ENCODE measurements at places on chromosomes 12 and 14. TPM values are rescaled to one million over a fixed set of nuclear protein-coding genes. Genes with fewer than 3 reads are reported as not detected.
A peak's percentile ranks its signal among the peaks of the same experiment; 100 is the strongest.

- DNase-seq = no peak
Observed at GRCh38 chr12:5480938-5481303, 49.0 kb downstream of the NTF3 start.

- DNase-seq = peak; percentile 64
Observed at GRCh38 chr14:67487937-67488893, at the start of gene TMEM229B. TSS of gene TMEM229B (minus strand) at chr14:67488721. CDS start at chr14:67473923, 14,798 bp downstream.

The CD4 gene
- total RNA-seq = 80.3 TPM

The GALNT4 gene
- total RNA-seq = 9.6 TPM

- DNase-seq = no peak
Observed at GRCh38 chr12:120992989-120993388, 14.6 kb downstream of the HNF1A start.

The FAM181A gene
- 6.4 TPM for total RNA-seq

The KRT78 gene
- not detected for total RNA-seq

DNA sequence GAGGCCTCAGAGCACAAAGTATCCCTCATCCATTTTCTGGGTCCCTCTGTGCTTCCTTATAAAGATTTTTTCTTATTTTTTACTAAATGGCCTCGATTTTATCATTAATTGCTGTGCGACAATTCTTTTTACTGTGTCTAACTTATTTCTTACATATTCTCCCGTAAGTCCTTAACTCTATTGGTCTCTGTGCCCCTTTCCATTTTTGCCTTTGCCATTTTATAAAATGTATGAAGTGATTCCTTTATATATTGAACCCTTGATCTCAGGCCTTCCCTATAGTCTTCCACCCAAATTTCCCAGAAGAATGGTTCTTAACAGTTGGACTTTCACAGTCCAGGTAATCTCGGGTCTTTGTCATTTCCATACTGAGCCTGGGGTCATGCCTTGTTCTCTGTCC is 55.0 kb upstream of the ESRRB start:
- DNase-seq = no peak

DNA sequence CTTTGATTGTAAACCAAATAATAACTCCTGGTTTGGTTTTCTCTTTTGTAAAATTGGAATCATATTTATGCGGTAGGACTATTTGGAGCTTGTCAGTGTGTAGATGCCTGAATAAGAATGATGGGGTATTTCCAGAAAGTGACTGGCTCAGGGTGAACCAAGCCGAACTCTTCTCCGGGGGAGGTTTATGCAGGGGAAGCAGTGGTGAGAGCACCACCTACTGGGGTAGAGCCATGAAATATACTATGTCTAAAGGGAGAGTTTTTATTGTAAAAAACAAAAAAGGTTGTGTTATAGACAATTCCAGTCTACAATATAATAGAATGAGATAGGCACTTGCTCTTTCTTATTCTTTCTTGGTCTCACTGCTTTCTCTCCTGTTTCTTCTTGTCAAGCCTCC is 222.9 kb upstream of the SLC16A7 start:
- DNase-seq = no peak

DNA sequence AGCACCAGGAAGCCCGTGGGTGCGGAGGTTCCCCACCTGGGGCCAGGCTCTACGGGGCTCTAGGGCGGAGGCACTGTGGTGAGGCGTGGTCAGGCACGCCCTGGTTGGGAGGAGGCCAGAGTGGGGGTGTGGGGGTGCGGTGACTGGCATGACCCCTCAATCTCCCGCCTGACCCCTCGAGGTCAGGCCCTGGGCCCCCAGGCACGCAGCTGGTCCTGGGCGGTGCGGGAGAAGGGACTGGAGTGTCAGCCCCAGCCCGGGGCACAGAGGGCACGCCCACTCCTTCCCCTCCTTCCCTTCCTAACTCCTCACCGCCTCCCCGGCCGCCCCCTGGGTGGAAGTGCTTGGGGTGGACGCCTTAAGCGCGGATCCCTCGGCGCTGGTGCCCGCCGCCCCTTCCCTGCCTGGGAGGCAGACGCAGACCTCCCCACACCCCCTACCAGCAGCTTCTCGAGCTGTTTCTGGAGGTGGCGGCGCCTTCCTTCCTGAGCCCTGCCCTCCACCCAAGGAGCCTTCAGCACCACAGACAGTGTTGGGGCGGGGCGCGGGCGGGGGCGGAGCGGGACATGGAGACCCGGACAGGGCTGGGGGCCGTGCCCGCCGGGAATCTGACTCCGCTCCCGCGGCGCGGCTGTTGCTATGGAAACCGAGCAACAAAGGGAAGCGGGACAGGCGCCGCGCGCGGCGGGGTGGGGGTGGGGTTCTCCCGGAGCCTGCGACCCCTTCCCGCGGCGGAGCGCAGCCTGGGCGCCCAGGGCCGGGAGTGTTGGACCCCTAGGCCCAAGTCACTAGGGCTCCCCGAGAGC is 741 bp upstream of the CRIP2 start:
- peak; percentile 94 for DNase-seq

The GAS2L3 gene
- 19.4 TPM for total RNA-seq

GRCh38 chr12:12387501-12387900 is 30.6 kb downstream of the BORCS5 start:
- no peak for DNase-seq

The GALNT6 gene
- total RNA-seq = 24.0 TPM

- no peak for DNase-seq
Observed at GRCh38 chr12:120865098-120865497, 39.1 kb downstream of the SPPL3 start.

The ADAM21 gene
- 0.24 TPM for total RNA-seq

GRCh38 chr14:52110441-52111086 is 41.7 kb upstream of the NID2 start:
- no peak for DNase-seq

DNA sequence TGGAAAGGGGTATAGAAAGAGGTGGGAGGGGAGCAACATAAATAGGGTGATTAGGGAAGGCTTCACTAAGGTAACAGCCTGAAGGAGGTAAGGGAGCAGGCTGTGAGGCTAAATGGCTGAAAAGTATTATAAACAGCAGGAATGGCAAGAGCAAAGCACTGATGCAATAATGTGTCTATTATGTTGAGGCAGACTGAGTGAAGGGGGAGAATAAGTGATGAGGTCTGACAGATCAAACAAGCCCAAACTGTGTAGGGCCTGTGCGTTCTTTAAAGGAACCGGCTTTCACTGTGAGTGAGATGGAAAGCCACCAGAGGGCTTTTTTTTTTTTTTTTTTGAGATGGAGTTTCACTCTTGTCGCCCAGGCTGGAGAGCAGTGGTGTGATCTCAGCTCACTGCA is 6.7 kb upstream of the VCPKMT start:
- no peak for DNase-seq

DNA sequence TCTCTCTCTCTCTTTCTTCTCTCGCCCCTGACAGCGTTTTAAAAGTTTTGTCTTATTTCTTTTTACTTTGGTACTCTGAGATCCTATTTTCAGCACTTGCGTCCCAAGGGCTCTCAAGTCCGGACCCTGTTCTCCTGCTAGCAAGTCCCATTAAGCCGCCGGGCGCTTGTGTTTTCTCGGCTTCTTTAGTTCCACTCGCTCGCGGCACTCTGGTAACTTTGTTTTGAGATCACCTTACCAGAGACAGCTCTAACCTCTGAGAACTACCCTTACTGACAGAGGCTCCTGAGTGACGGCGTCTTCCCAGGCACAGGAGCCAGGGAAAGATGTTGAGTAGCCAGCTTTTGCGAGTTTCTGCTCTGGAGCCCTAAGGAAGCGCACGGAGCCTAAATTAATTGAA is 2.7 kb upstream of the MYF5 start:
- no peak for DNase-seq

The GALNT16 gene
- 3.5 TPM for total RNA-seq

Measured in lower lobe of right lung (tissue), 2 donors.